ENCODE measurements at places on chromosomes 5 and 9.

DNA sequence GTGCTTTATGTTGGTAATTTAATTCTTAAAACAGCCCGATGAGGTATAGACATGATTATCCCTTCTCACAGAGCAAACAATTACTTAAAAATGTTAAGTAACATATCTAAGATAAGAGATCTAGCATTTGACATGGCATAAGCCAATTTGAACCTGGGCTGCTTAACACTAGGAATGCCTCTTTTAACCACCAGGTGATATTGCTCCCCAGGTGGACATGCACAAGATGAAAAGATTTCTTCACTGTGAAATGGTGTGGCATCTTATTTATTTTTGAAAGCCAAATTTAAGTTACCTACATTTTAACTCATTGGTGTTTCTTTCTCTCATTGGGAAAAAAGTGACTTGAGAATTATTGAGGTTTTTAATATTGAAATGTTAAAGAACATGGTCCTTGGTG lies 15.8 kb upstream of the LRRC70 start:
- no peak for DNase-seq

GRCh38 chr5:153676406-153676805 lies 185.9 kb downstream of the GRIA1 start:
- no peak for DNase-seq

GRCh38 chr9:124062172-124062571 lies 50.6 kb downstream of the LHX2 start:
- DNase-seq, result no peak

GRCh38 chr5:179405426-179406030 lies 60.3 kb upstream of the ADAMTS2 start:
- DNase-seq, result no peak

- peak; percentile 67 for DNase-seq
Measured at GRCh38 chr9:72856972-72857623, 95.8 kb downstream of the ALDH1A1 start.

GRCh38 chr5:36875790-36876298 lies 725 bp upstream of the NIPBL start:
- peak; percentile 86 for DNase-seq

DNA sequence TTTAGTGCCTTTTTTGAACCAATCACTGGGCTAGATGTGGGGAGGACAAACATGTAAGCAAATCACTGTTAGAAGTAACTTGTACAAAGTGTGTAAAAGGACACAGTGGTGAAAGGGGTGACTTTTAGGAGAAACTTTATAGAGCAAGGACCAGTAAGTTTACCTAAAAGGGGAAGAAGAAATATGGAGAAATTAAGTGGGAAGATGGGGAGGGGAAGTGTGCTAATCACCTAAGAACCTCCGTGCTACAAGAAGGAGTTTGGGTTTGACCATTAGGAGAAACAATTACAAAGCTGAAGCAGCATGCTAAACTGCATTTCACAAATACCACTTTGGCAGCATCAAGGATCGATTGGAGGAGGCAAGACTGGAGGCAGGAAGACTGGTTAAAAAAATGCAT lies 17.3 kb downstream of the ITGA1 start:
- DNase-seq, result no peak

- DNase-seq, result no peak
Measured at GRCh38 chr5:10374046-10375022, 20.8 kb downstream of the MARCHF6 start.

- no peak for DNase-seq
Measured at GRCh38 chr5:57441557-57441956, 41.1 kb downstream of the ACTBL2 start.

DNA sequence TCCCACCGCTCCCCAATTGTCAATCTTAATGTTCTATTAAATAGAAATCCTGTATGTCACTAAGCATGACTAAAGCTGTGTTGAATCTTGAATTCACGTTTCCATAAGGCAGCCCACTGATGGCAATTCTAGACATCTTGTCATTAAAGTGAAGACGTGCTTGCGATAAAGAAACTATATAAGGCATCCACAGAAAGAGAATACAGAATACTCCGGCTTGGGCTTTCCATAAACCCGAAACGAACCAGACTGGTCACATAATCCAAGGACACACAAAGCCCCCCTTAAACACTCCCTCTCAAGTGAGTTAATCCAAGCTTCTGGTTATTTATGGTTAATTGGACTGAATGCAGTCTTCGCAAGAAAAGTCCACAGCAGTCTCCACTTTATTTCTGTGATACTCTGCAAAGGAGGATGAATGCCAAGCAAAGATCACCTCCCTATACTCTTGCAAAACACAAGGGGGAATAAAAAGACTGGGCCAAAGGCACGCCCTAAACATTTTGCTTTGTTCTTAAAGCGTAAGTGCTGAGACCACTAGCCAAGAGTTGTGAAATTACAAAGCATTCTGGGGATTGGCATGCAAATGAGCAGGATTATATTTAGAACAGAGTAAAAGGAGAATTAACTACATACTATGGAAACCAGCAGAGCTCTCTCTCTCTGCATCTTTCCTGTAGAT lies 54.7 kb downstream of the DPYSL3 start:
- peak; percentile 42 for DNase-seq

- no peak for DNase-seq
Measured at GRCh38 chr9:113709721-113710120, 166.4 kb upstream of the ZNF618 start.

DNA sequence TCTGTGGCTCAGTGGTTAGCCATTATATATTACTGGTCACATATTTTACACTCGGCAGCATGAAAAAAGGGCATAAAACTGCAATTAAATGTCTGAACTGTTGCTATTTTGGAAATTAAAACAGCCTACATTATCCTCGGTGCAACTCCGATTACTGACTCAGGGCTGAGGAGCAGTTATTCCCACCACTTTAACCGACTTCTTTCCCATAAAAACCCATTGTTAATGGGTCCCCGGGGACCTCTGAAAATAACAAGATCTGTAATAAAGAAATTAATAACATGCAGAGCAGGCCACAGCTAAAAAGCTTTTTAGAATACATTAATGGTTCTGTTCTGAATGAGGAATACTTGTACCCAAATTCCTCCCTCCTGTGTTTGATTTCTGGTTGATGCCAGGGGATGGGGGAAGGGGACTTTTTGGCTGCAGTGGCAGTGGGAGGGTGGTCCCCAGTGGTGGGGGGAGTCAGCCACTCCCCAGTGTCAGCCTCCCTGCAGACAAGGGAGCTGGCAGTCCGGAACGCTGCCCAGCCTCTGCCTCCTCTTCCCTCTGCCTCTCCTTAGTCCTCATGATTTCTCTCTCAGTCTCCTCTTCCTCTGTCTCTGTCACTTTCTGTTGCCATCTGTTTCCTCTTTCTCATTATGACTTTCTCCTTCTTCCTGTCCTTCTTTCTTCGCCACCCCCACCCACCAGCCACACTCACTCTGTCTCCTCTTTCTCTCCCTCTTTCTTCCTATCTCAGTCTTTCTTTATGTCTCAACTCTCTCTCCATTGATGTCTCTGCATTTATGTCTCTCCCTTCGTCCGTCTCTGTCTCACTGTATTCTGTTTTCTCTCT lies 59.0 kb upstream of the ZBTB43 start:
- no peak for DNase-seq

DNA sequence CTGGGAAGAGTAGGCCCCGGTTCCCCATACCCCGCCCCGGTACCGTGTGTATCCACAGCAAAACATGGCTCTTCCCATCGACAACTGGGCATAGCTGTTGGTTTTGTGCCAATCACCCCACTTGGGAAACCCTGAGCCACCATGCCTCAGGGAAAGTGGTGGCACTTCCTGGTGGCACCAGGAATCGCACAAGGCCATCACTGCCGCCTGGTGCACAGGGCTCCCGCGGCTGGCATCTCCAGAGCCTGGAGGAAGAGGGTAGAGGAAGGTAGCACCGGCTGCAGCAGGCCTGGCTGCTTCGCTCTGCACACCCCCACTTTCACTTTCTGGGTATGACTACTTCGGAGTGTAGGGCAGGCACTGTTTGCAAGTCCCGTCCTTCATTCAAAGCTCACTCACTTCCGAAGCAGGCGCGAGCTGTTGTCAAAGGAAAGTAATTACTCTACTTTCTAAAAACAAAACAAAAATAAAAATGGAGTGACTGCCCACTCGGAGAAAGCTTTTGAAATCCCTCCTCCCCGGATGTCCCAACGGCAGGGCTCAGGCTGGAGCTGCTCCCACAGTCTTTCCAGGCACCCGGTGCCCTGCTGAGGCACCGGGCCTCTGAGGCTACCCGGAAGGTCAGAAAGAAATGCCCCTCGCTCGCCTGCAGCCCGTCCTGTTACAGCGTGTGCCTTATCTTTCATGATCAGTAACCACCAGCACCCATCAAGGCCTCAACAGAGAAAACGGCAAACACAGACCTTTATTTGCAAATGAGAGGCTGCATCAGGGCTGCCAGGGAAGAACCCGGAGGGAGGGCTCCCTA lies 2.0 kb downstream of the BRD3 start:
- DNase-seq, result peak; percentile 39

GRCh38 chr9:123495731-123496130 lies 139.7 kb downstream of the CRB2 start:
- no peak for DNase-seq

GRCh38 chr5:61167382-61167781 lies 5.1 kb upstream of the SMIM15 start:
- peak; percentile 31 for DNase-seq

- peak; percentile 33 for DNase-seq
Measured at GRCh38 chr5:34563931-34564709, 92.0 kb upstream of the RAI14 start.

- no peak for DNase-seq
Measured at GRCh38 chr5:34831303-34831702, 7.7 kb upstream of the TTC23L start.

GRCh38 chr5:122805481-122805880 lies 30.6 kb downstream of the SNX2 start:
- no peak for DNase-seq

- DNase-seq, result no peak
Measured at GRCh38 chr5:149264439-149265067, 7.1 kb upstream of the AFAP1L1 start.

- no peak for DNase-seq
Measured at GRCh38 chr5:117433818-117434217, 859.2 kb upstream of the SEMA6A start.

Measured in testis (tissue), 5 donors.